ENCODE measurements at places on chromosomes 3 and 15. TPM values are rescaled to one million over a fixed set of nuclear protein-coding genes. Genes with fewer than 3 reads are reported as not detected.
A peak's percentile ranks its signal among the peaks of the same experiment; 100 is the strongest.

CCR3 gene
- total RNA-seq = 0.20 TPM

DNA sequence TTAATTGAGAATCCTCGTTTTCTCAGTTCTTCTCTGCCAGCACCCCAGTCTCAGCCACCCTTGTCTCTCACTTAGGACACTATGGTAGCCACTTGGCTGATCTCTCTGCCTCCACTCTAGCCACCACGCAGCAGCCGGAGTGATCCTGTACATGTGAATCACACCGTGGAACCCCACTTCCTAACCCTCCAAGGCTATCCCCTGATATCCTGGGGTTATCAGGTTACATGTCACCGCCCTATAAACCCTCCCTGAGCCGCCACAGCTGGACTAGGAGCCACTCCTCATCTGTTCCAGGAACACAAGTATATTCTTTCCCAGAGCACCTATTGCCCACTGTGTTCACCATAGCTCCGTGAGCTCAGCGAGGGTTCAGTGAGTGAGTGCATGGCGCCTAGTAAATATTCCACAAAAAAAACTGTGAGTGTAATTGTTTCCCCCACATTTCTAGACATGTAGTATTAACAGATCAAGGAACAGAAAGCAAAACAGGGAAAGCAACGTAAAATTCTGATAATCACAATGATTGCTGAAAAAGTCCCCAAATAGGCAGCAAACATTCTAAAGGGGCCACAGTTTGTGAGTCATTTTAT is 661 bp upstream of the PARP14 start:
- peak; percentile 82 for DNase-seq

- DNase-seq = no peak
Measured at GRCh38 chr3:52185311-52185710, 12.6 kb upstream of the ALAS1 start.

DNA sequence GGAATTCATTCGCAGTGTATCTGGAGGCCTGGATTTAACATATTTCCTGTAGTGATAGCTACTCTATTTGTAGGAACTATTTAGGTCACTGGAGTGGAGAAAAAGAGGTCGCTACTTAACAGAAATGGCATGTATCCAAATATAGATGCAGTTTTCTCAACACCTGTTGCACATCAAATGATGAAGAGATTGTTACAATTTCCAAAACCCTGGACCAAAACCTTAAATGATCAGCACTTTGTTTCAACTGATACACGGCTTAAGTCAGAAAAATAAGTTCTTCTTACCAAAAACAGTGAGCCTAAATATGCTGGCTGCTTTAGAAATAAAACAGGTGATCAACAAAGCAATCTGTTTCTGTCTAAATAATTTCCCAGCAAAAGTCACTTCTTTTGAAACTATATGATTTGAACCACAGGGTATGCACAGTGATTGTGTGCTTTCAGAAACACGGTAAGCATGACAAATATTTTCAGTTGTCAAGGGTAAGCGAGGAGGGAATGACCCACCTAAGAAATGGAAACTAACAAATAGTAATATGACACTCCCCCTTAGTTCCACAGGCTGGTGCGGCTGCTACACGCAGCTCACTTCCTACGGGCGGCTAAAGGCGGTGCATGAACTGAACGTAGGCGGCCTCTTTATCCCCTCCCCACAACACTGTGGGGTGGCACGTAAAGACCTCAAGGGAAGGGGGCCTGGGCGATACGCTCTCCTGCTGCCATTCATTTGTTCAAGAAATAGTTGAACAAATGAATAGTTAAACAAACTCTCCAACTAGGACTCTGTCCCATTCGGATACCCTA is 1.1 kb downstream of the EHD4 start:
- DNase-seq = peak; percentile 85

DNA sequence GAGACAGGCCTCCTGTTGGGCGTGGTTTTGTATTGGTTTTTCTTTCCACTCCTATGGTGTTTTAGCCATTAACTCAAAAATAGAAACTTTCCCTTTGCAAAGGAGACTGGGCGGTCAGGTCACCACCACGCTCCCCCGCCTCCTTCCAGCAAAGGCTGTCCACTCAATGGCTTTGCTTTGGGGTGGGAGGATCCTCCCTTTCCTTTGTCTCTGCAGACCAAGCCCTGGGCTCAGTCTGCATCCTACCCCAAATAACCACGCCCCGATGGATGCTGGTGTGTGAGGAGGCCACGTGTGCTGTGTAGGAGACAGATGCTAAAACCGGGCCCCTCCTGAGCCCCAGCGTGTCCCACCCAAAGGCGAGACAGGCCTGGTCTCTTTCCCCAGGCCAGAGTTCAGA is 68.5 kb downstream of the GRIP2 start:
- DNase-seq = peak; percentile 27

DNA sequence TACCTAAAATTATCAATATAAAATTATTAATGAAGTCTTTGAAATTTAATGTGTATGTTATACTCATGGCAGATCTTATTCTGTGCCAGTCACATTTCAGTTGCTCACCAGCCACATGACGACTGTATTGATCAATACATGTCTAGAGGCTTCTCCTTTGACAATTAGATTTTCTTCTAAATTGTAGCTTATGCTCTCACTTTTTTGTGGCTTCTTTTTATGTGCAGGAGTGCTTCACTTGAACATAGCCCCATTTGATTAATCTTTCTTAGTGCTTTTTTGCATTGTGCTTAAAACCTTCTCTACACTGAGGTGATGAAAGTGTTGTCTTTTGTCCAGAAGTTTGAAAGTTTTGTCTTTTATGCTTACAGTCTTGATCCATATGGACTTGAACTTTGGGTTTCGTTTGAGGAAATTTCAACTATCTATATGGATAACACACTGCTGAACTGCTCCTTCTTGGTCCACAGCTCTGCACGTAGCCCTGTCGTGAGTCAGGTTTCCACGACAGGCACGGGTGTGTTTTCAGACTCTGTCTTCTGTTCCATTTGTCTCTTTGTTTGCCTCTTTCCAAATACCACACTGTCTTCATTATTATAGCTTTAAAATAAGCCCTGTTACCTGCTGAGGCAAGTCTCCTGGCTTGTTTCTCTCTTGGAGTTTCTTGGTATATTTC is 393.9 kb upstream of the CFAP20DC start:
- no peak for DNase-seq

DNA sequence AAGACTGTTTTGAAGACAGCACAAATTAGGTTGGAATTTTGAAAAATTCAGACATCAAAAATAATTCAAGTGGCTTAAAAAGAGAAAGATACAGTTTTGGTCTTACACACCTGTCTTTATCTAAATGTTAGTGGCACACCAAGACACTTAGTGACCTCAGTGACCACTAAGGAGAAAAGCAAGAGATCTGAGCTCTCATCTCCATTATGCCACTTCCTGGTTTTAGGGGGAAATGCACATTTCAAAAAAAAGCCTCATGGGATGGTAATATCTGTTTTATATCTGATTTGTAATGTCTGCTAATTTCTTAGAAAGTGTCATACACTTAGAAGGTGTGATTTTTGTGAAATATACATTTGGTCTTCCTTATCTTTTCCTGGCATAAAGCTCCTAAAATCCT is 16.4 kb downstream of the IL12A start:
- no peak for DNase-seq

GRCh38 chr3:8557298-8557697 is 55.7 kb downstream of the LMCD1 start:
- DNase-seq = no peak

DNA sequence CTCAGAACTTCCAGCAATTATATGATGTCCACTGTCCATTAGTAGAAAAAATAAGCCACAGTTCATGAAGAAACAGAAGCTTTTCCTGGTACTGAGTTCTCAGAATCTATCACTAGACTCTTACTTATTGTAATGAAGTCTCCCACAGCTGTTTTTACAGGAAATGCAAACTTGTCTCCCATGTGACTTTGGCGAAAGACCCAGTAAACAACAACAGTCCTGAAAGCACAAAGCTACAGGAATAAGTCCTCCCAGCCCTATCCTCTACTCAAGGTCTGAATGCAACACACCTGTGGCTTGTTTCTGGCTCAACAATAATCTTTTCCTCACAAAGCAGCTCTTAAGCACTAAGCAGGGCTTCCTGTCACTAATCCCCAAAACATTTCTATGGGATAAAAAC is 55.9 kb downstream of the EOMES start:
- no peak for DNase-seq

DNA sequence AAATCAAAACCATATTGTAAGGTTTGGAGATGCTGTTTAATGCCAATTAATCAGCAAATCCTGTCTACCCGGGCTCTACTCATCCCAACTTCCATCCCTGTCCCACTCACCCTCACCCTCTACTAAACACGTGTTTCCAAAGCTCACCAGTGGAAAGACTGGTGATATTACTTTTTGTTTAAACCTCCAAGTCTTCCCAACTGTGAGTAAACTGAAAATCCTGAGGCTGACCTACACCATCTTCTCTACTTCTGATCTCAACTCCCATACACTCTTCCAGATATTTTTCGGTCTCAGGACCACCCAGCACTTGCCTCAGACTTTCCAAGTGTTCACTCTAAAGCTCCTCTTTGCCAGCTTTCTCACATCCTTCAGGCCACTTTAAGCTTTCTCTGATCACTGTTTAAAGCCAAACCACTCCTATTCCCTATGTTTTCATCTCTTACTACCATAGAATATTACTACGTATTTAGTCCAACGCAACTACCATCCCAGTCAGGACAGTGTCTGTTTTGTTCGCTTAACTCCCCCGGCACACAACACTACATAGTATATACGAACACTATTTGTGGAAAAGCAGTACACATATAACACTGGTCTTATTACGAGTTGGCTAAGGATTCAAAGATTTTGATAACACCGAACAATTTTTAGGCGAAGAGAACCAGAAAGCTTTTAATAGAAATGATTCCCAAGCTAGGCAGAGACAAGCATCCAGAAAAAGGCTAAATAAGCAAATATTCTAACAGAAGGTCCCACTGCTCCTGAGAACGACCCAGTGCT is 684 bp downstream of the RPL4 start:
- no peak for DNase-seq

DNA sequence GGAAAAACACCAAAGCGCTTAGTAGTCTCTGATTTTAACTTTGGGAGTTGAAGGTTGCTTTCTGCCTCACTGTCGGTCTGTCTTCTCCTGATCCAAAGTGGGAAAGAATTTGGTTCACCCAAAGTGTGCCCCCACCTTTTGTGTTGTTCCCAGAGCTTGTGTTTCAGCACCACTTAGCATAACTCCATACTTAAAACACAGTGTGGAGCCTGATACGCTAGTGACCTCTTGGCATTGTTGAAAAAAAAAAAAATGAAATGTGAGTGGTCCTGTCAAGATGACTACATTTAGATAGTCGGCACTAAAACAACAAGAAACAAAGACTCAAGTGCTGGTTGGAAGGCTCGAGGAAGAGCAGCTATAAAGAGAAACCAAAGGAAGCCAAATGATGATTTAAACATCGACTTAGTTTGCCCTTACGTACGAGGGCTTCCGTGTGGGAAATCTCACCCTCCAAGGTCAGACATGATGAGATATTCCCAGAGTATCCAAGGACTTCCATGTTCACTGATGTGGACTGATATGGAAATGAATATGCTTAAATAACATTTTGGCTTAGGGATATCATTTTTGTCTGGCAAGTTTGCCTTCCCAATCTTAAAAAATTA is 178.8 kb downstream of the MEIS2 start:
- DNase-seq = no peak

IGSF10 gene
- total RNA-seq = 4.3 TPM

LRRIQ4 gene
- not detected for total RNA-seq

DNA sequence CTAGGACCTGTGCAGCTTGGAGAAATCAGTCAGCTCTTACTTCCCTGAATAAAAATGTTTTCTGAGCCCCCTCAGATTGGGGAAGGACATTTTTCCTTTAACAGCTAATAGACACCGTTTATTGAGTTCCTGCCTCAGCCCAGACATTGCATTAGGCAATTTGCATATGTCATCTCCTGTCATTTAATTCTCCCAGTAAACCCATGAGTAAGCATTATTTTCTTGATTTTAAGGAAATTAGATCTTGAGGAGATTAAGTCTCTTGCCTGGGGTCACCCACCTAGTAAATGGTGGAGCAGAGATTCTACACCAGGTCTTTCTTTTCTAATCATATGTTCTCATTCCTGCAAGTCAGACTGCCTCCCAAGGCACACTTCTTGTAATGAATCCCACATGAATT is 78.5 kb upstream of the SCN5A start:
- no peak for DNase-seq

GRCh38 chr3:48268381-48268935 is 27.6 kb downstream of the ZNF589 start:
- no peak for DNase-seq

- DNase-seq = no peak
Measured at GRCh38 chr3:164658125-164658524, 420.2 kb downstream of the SI start.

DNA sequence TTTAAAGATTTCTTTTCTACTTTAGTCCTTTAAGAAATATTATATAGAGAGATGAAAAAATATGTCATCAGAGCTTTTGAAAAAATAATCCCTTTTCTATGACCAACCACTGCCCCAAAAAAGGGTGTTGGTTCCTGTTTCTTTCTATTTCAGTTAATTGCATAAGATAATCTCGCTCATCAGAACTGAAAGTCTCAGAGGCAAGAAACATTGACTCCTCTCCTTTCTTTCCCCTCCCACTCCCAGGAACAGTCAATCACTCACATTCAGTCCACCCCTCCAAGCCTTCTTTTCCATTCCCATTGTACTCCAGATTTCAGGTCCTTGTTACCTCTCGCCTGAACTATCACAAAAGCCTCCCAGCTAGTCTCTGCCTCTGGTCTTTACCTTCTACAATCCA is 153.7 kb upstream of the ABI3BP start:
- DNase-seq = no peak

DNA sequence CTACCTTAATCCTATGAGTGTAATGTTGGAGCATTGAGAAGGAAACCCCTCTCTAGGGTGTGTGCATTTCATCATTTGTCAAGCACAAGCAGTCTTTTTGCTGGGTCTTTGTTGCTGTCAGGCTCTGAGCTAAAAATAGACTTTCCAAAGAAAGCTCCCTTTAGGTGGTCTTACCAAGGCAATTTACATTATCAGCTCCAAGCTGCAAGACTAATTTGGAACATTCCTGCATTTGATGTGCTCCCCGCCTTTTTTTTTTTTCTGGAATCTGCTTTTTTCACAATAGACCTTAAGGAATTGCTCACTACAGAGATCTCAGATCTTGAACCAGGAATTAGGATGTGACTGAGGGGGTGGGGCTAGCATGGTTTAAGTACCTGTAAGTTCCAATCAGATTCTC is 60.6 kb upstream of the STAC start:
- no peak for DNase-seq
